ENCODE measurements at places on chromosomes 2 and 18. TPM values are rescaled to one million over a fixed set of nuclear protein-coding genes. Genes with fewer than 3 reads are reported as not detected.

The ZNF804A gene
- total RNA-seq: 0.25 TPM

The SGPP2 gene
- total RNA-seq: not detected

The COLEC12 gene
- total RNA-seq: 24.0 TPM

The FHOD3 gene
- total RNA-seq: 0.92 TPM

The RTP5 gene
- total RNA-seq: not detected

The SCYGR4 gene
- not detected for total RNA-seq

The GKN1 gene
- not detected for total RNA-seq

The AAK1 gene
- 44.6 TPM for total RNA-seq

The MPHOSPH10 gene
- 23.6 TPM for total RNA-seq

The DSC1 gene
- not detected for total RNA-seq

The SIX2 gene
- total RNA-seq: 0.75 TPM

The CCDC102B gene
- 47.6 TPM for total RNA-seq

The LDLRAD4 gene
- total RNA-seq: 3.7 TPM

The HOXD12 gene
- not detected for total RNA-seq

The BCL11A gene
- total RNA-seq: under 0.01 TPM

The SKOR2 gene
- not detected for total RNA-seq

The ANKRD30B gene
- total RNA-seq: not detected

The RSAD2 gene
- 0.40 TPM for total RNA-seq

The ABCG8 gene
- not detected for total RNA-seq

The PJVK gene
- total RNA-seq: 1.5 TPM

The C1GALT1C1L gene
- total RNA-seq: 0.31 TPM

The GRHL1 gene
- 0.19 TPM for total RNA-seq

The SLC4A1AP gene
- total RNA-seq: 32.5 TPM

The PUM2 gene
- total RNA-seq: 34.6 TPM

The GKN2 gene
- total RNA-seq: not detected

The SCN3A gene
- 0.13 TPM for total RNA-seq

The OTX1 gene
- total RNA-seq: not detected

The IL1F10 gene
- not detected for total RNA-seq

The CTIF gene
- 19.8 TPM for total RNA-seq

The PXDN gene
- 110 TPM for total RNA-seq

The MARCHF4 gene
- total RNA-seq: 2.1 TPM

The ORC2 gene
- total RNA-seq: 12.2 TPM

The EML6 gene
- 0.87 TPM for total RNA-seq

The SERPINB11 gene
- not detected for total RNA-seq

The DCDC2C gene
- total RNA-seq: not detected

The G6PC2 gene
- total RNA-seq: not detected

The ZSWIM2 gene
- total RNA-seq: not detected

The RGPD4 gene
- total RNA-seq: under 0.01 TPM

The EHD3 gene
- 108 TPM for total RNA-seq

The NCKAP5 gene
- 1.2 TPM for total RNA-seq

Data from aortic smooth muscle cell (primary cell).